ENCODE measurements at places on chromosomes 3 and 15.

- no peak for DNase-seq
These were observed 120.3 kb downstream of the FMN1 start for GRCh38 chr15:33074212-33074611.

DNA sequence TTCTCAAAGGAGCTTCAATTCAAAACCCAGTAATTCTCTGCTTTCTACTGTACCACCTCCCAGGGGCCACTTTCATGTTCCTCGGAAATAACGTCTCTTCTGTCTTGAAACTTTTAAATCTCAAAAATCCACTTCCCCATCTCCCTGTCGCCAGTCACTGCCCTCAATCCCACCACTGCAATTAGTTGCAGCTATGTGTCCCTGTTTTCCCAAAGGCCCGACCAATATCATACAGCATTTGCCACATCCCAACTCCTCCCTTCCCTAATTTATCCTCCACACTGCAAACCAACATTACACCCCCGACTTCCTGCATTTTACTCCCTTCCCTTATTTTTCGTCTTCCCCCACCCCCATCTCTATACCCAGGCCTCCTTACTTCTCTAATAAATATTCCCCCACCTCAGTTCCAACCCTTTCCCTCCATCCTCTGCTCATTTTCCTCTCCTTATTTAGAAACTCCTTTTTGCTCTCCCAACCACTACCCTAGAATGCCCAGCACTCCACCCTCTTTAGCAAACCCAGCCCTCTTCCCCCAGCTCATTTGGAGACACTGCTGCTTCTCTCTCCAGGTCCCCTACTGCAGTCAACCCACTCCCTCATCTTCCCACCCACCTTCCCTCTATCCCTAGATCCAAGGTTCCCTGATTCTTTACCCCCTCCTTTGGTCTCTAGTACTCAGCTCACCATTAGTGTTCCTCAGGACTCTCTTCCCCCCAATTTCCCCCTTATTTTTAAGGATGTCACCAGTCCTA lies 1.1 kb downstream of the NPTN start:
- DNase-seq, result peak; percentile 49

- no peak for DNase-seq
These were observed 267.0 kb downstream of the ZBTB20 start for GRCh38 chr3:114880078-114880477.

- no peak for DNase-seq
These were observed 16.7 kb downstream of the FAM174B start for GRCh38 chr15:92638709-92639365.

DNA sequence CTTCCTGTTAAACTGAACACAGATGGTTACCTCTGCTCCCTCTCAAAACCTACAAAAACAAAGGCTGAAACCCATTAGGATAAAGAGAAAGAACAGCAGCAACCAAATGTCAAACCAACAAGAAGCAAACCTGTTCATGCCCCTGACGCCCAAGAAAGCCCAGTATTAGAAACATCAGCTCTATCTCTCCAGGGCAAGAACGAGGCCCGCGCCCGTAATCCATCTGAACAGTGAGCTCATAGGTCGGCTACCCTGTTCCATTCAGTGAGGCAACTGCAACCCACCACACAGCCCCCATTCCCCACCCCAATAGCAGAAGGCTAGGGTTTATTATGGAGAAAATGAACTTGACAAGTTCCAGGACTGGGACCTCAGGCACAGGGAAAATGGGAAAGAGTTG lies 10.0 kb downstream of the LSG1 start:
- DNase-seq, result no peak

- DNase-seq, result no peak
These were observed 220.7 kb downstream of the TBL1XR1 start for GRCh38 chr3:176976586-176976985.

- no peak for DNase-seq
These were observed 218.8 kb downstream of the VPS13C start for GRCh38 chr15:61841466-61841865.

- no peak for DNase-seq
These were observed 14.9 kb downstream of the IGSF10 start for GRCh38 chr3:151446002-151446340.

DNA sequence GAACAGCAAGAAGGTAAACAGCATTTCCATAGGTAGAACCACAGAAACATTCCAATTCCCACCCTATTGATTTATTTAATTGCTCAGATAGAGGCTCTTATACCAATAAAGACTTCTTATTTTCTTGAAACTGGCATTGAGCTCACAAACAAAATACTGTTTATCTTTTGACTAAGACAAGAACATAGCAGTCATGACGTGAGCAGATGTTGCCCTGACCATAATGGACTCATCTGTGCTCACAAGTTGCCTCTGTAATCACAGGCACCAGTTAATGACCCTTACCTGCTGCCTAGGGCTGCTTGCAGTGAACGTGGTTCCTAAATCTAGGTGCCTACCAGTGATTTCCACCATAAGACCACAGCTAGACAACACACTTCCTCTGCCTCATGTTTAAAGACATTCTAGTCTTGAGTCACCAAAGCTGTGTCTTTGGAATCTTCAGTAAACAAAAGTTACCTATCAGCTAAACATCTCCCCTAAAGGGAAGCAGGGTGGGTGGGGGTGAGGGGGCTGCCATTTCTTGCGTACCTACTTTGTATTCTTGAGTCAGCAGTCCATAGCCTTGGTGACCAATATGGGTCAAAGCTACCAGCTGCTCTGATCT lies 2.1 kb downstream of the FYCO1 start:
- peak; percentile 45 for DNase-seq

DNA sequence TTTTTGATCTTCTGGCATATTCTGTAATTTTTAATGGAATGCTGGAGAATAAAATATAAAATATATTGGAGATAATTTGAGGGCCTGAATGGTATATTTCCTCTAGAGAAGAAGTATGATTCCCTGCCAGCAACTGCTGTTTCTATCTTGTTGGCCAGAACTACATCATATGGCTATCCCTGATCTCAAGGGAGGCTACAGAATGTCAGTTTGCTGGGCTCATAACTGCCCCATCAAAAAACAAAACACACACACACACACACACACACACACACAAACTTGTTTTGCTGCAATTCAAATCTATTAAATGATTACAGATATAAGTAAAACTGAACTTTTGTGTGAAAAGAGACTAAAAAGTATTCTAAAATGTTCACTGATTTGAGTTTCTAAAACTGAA lies 51.0 kb downstream of the RASA2 start:
- DNase-seq, result peak; percentile 52

GRCh38 chr15:99328106-99329072 lies 77.1 kb downstream of the LRRC28 start:
- DNase-seq, result no peak

- no peak for DNase-seq
These were observed 68.3 kb upstream of the NEO1 start for GRCh38 chr15:72983801-72984545.

GRCh38 chr3:43926055-43926454 lies 235.3 kb downstream of the ABHD5 start:
- no peak for DNase-seq

GRCh38 chr3:171135549-171135948 lies 109.0 kb upstream of the SLC2A2 start:
- no peak for DNase-seq

GRCh38 chr3:68009900-68010299 lies 355.5 kb upstream of the SUCLG2 start:
- no peak for DNase-seq

GRCh38 chr3:126157083-126157768 lies 23.2 kb downstream of the ALDH1L1 start:
- DNase-seq, result no peak

DNA sequence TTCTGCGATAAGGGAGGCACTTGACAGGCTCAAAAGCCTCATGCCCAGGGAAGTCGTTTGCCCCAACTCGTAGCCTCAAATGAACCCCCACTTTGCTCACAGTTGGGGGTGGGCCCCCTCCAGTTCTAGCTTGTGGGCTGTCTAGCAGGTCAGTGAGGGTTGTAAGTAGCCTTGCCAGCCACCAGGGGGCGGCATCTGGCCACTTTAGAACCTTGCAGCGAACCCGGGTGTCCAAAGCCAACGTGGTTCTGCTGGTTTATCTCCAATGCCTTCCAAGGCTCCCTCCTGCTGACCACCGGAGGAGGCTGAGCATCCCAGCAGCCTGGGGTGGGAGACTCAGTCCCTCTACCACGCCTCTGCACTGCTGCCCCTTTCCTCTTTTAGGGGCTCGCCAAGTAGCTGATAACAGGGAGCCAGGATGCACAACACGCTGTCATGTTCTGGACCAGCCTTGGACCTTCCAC lies 9.2 kb upstream of the RBSN start:
- DNase-seq, result peak; percentile 57

GRCh38 chr3:80063535-80063934 lies 295.7 kb upstream of the ROBO1 start:
- no peak for DNase-seq

DNA sequence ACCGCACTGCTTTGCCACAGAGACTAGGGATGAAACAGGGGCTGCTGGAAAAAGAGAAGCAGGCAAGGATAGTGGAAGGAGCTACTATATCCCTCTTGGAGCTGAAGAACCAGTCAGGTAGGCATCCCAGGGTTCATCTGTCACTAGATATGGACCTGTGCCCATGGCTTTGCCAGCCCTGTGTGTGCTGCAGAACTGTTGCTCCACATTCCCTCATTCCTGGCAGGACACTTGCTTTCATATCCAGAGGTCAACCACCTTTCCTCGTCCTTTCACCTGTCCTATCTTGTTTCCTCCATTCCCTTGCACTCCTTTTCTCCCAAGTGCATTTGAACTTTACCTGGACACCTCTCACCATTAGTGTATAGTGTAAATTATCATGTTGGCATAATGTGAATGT lies 12.0 kb downstream of the SNRK start:
- DNase-seq, result no peak

- peak; percentile 71 for DNase-seq
These were observed 219.9 kb downstream of the NFKBIZ start for GRCh38 chr3:102069211-102069662.

- DNase-seq, result peak; percentile 38
These were observed 114.3 kb downstream of the TGFBR2 start for GRCh38 chr3:30720586-30721313.

DNA sequence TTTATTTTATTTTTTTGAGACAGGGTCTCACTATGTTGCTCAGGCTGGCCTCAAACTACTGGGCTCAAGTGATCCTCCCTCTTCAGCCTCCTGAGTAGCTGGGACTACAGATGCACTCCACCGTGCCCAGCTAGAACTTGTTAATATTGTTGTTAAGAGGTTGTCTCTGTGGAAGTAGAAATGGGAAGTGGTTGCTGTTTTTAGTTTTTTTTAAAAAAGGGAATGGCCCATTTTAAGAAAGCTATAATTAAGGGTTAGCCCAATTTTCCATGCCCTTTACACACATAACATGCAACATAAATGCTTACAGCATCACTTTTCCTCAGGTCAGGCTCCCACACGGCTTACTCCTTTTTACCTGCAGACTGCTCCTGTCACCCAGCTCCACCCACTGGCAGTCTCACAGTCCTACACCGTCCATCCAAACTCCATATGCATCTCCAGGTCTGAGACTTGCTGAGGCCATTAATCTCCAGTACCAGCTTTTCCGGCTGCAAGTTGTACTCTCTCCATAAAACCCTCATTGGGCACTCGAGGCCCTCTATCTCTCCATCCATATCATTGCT lies 19.8 kb downstream of the MORC1 start:
- DNase-seq, result no peak

- no peak for DNase-seq
These were observed 691 bp upstream of the FSIP1 start for GRCh38 chr15:39783244-39783820.

DNA sequence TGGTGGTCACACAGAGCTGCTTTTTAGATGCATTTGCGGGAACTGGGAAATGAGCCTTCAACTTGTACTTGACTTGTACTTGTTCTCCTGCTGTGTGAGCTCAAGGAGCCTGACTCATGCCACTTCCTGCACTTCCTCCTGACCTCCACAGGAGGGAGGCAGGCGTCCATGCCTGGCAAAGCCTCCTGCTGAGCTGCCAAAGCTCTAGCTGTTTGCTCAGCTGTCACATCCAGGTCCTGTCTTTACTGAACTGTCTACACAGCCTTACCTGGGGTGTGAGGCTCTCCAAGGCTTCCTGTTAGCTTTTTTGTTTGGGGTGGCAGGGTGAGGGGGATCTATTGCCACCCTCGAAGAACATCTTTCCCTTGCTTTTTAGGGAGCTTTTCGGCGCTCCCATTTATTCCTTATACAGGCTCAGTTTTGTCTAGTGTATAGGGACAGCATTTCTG lies 6.4 kb downstream of the THPO start:
- DNase-seq, result peak; percentile 83

DNA sequence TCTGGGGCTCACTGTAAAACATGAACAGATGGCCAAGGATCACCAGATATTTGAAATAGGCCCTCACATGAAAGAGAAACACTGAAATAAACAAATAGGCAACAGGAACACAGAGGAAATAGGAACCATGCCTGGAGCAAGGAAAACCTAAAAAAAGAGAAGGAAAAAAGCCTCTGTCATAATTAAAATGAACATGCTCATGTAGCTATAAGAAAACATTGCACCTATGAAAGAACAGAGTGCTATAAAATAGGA lies 102.4 kb downstream of the RAB11A start:
- no peak for DNase-seq

DNA sequence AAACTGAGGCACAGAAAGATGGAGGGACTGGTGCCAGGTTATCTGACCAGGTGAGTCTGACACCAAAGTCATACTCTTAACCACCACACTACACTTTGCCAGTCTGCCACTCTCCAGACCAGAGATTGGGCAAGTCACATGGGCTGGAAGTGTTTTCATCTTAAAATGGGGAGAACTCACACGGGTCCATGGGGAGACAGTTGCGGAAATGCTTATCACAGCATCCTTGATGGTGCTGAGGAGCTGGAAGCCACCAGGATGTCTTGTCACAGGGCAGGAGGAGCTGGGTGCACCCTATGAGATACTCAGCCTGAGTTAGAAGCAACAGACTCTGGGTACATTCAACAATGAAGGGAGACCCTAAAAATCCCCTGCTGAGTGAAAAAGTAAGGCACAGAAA lies 4.8 kb downstream of the GALNT15 start:
- no peak for DNase-seq

- DNase-seq, result no peak
These were observed 990.4 kb upstream of the CADM2 start for GRCh38 chr3:83968356-83968755.

DNA sequence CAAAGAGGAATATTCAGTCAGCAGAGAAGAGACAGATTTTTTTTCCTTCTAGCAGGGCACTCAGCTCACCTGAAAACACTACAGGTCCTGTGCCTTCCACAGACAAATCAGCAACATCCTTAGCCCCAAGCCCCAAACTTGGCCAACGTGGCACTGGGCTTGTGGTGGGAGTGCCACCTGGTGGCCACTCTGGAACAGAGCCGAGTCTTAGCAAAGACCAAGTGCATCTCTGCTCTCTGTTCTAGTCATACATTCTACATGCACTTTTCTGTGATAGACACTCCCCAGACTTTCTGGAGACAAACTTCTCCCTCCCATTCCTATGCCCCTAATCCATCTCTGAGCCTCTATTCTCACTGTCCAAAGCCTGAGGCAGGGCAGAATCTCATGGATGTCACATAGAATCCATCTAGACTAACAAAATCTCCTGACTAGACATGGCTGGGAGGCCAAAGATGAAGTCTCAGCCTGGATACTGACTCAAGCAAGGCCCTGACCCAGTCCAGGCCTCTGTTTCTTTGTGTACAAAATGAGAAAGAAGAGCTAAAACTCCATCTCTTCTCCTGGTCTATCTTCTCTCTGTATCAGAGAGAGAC lies 5.1 kb upstream of the SEMA7A start:
- DNase-seq, result peak; percentile 56

- DNase-seq, result no peak
These were observed 189.3 kb downstream of the PLCH1 start for GRCh38 chr3:155555479-155556060.
